Esophagus squamous epithelium (tissue), 5 donors: ENCODE measurements at places on chromosomes 6 and 20. TPM values are rescaled to one million over a fixed set of nuclear protein-coding genes. Genes with fewer than 3 reads are reported as not detected.

GRCh38 chr6:50276771-50277261 lies 227.1 kb upstream of the DEFB112 start:
- H3K27me3 ChIP-seq: no peaks in the 10 kb centered on the region
- H3K4me3 ChIP-seq: no peak overlapping the region
- no peaks in the 10 kb centered on the region for H3K4me1 ChIP-seq
- no peak overlapping the region for H3K27ac ChIP-seq
- no peak for DNase-seq

DNA sequence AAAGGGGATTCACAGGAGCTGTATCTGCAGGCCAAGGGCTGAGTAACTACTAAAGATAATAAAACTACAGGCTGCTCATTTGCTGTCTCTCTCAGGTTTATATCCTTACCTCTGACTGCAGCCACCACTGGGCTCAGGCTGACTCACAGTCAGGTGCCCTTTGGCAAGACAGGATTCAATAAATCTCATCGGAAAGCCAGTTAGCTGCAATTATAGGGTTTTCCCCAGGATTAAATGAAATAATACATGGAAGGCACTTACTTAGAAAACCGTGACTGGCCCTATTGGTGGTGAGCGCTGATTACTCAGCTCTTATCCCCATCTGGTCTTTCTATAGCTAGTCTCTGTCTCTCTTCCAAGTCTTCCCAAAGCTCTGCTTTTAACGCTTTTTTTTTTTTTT lies 26.4 kb downstream of the RMND1 start:
- H3K4me1 ChIP-seq: no peaks in the 10 kb centered on the region
- no peaks in the 10 kb centered on the region for H3K36me3 ChIP-seq
- no peak overlapping the region for H3K27ac ChIP-seq

DNA sequence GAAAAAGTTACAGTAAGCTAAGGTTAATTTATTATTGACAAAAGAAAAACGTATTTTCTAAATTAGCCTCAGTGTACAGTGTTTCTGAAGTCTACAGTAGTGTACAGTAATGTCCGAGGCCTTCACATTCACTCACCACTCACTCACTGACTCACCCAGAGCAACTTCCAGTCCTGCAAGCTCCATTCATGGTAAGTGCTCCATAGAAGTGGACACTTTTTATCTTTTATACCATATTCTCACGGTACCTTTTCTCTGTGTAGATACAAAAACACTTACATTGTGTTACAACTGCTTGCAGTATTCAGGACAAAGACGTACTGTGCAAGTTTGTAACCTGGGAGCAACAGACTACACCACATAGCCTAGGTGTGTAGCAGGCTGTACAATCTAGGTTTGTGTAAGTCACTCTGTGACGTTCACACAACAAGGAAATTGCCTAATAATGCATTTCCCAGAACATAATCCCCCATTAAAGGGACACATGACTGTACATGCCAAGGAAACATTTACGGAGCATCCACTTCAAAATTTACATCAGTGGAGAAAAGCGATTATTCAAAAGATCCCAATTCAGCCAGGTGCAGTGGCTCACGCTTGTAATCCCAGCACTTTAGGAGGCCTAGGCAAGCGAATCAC lies 133.4 kb downstream of the BANF2 start:
- H3K27me3 ChIP-seq: no peaks in the 10 kb centered on the region
- DNase-seq: no peak
- H3K4me1 ChIP-seq: no peaks in the 10 kb centered on the region
- no peak overlapping the region for H3K27ac ChIP-seq
- H3K36me3 ChIP-seq: no peaks in the 10 kb centered on the region

DNA sequence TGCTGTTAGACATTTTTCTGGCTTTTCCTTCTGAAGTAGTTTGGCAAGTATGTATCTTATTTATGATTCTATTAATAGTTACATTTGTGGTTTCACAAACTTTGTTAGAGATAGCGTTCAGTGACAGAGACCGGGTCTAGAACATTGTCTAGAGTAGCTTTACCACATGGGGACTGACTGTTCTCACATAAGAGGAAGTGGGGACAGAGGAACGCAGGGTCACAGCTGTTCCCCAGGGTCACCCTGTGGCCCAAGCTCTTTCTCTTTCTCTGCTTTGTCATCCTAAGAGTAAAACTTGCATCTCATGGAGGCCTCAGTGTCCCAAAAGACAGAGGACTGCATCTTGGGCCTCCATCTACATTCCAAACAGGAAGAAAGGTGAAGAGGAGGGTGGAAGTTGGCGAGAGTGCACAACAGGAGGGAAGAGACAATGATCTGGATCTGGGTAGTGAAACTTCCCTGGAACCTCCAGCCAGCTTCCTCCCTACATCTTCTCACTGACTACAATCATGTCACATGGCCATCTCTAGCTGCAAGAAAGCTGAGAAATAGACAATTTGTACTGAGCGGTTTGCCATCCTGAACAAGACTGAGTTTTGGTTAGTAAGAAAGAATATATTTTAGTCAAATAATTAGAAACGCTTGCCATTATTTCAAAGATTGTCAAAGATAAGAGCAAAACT lies 645.8 kb upstream of the ARID1B start:
- no peak overlapping the region for H3K4me3 ChIP-seq
- H3K27ac ChIP-seq: no peak overlapping the region
- no peak for DNase-seq
- no peaks in the 10 kb centered on the region for H3K36me3 ChIP-seq

- no peak for DNase-seq
- H3K27me3 ChIP-seq: no peaks in the 10 kb centered on the region
- H3K27ac ChIP-seq: no peak overlapping the region
Measured at GRCh38 chr20:38301309-38301708, 2.6 kb upstream of the BPI start.

DNA sequence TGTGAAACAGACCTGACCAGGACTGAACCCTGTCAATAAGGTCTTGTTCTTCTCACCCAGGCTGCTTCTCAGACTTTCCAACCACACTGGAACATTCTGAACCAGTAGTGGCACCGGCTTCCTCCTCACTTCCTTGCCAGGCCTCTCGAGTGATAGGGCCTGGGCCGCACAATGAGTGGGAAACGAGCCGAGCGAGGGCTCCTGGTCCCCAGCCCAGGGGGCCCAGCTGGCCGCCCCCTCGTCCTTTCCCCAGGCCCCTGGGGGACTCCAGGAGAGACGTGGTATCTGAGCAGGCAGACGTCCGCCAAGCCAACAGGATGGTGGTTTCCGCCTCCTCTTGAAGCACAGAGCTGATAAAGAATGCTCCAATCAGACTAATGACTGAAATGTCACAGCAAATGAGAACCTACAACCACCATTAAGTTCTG lies 117.9 kb downstream of the GMDS start:
- DNase-seq: no peak
- peaks cover 3% of the 10 kb centered on the region for H3K36me3 ChIP-seq
- H3K27ac ChIP-seq: no peak overlapping the region
- no peaks in the 10 kb centered on the region for H3K27me3 ChIP-seq
- no peaks in the 10 kb centered on the region for H3K4me1 ChIP-seq

- H3K36me3 ChIP-seq: no peaks in the 10 kb centered on the region
- no peak overlapping the region for H3K27ac ChIP-seq
- no peak overlapping the region for H3K4me3 ChIP-seq
- no peak for DNase-seq
Measured at GRCh38 chr6:137070303-137070702, 25.5 kb upstream of the IL20RA start.

GRCh38 chr20:5465604-5465927 lies 148.8 kb upstream of the PROKR2 start:
- H3K27me3 ChIP-seq: no peaks in the 10 kb centered on the region
- H3K4me1 ChIP-seq: no peaks in the 10 kb centered on the region
- no peak overlapping the region for H3K27ac ChIP-seq
- H3K4me3 ChIP-seq: no peak overlapping the region

GRCh38 chr6:32659856-32660595 lies 6.4 kb downstream of the HLA-DQB1 start:
- no peaks in the 10 kb centered on the region for H3K36me3 ChIP-seq
- no peak for DNase-seq
- H3K27me3 ChIP-seq: no peaks in the 10 kb centered on the region
- H3K27ac ChIP-seq: no peak overlapping the region

GRCh38 chr6:156933201-156934068 lies 156.3 kb downstream of the ARID1B start:
- H3K27me3 ChIP-seq: no peaks in the 10 kb centered on the region
- no peaks in the 10 kb centered on the region for H3K36me3 ChIP-seq
- peak overlapping the region; percentile 39 for H3K27ac ChIP-seq
- DNase-seq: no peak
- H3K4me1 ChIP-seq: peaks cover 17% of the 10 kb centered on the region
- H3K4me3 ChIP-seq: no peak overlapping the region

GRCh38 chr20:50242863-50243609 lies 52.4 kb downstream of the CEBPB start:
- H3K4me1 ChIP-seq: peaks cover 34% of the 10 kb centered on the region
- H3K4me3 ChIP-seq: no peak overlapping the region
- no peaks in the 10 kb centered on the region for H3K27me3 ChIP-seq
- no peak for DNase-seq
- no peaks in the 10 kb centered on the region for H3K36me3 ChIP-seq

DNA sequence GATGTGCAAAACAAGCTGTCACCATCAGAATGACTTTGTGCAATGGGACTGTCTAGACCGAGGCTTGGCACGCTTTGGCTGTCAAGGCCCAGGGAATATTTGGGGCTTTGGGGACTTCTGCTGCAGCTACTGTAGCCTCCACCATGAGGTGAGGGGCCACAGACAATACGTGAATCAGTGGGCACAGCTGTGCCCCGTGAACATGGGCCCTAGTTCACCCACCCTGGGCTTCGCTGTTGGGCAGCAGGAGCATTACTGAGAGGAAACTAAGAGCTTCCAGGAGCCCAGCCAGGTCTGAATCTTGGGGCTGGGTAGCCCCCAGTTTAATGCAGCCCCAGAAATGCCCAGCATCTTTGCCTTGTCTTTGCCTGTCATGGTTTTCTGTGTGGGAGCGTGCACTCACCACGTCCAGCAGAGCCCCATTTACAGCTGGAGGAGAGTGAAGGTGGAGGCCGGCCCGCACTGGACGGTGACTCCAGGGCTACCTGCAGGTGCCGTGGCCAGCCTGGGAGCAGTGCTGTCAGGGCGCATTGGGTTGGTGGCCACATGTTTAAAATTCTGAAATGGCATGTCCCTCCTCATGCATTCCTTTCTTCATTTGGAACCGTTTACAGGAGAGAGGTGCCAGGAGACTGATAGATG lies 34.7 kb downstream of the DUSP22 start:
- H3K27ac ChIP-seq: no peak overlapping the region
- no peak for DNase-seq
- H3K27me3 ChIP-seq: no peaks in the 10 kb centered on the region
- no peaks in the 10 kb centered on the region for H3K36me3 ChIP-seq

DNA sequence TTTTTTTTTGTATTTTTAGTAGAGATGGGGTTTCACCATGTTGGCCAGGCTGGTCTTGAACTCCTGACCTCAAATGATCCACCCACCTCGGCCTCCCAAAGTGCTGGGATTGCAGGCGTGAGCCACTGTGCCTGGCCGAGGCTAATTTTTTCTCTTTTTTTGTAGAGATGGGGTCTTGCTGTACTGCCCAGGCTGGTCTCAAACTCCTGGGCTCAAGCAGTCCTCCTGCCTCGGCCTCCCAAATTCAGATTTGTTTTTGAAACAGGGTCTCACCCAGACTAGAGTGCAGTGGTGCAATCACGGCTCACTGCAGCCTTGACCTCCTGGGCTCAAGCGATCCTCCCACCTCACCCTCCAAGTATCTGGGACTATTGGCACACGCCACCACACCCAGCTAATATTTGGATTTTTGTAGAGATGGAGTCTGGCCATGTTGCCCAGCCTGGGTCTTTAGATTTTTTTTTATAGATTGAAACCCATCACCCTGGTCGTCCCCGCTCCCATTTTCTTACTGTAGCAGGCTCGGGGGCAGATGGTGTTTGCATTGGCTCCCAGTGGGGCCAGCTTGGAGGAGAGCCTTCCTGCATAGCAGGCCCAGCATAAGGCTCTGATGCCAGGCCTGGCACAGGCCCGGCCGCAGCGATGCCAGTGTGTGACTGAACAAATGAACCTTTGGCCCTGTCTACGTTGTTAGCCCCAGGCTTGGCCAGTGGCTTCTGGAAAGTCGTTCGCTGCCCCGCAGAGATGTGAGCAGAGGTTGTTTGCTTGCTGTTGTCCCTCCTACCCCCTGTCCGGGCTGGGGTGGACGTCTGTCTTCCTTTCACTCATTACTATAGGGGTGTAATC lies 4.3 kb upstream of the MTG2 start:
- peaks cover 2% of the 10 kb centered on the region for H3K36me3 ChIP-seq
- no peak overlapping the region for H3K27ac ChIP-seq
- no peak for DNase-seq
- H3K27me3 ChIP-seq: no peaks in the 10 kb centered on the region
- H3K4me3 ChIP-seq: no peak overlapping the region

DNA sequence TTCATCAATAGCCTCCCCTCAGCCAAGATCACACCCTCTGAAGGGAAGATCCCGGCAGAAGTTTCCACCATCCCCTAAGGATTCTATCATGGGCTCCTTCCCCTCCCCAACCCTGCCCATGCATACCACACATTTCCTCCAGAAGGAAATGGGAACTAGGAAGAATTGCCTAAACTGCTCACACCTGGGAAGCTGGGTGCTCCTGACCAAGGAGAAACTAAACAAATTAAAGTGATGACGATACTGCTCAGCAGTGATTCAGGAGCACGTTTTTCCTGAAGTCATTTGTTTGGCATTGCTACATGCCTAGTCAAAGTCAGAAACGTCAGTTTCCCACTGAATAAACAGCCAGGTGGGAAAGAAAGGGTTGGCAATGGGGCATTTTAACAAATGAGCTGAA lies 136.1 kb upstream of the CDYL start:
- no peak overlapping the region for H3K4me3 ChIP-seq
- DNase-seq: no peak
- no peaks in the 10 kb centered on the region for H3K27me3 ChIP-seq
- H3K36me3 ChIP-seq: no peaks in the 10 kb centered on the region
- no peak overlapping the region for H3K27ac ChIP-seq
- H3K4me1 ChIP-seq: peaks cover 24% of the 10 kb centered on the region

- H3K27me3 ChIP-seq: no peaks in the 10 kb centered on the region
- no peaks in the 10 kb centered on the region for H3K36me3 ChIP-seq
- H3K4me3 ChIP-seq: no peak overlapping the region
- no peak for DNase-seq
- peaks cover 4% of the 10 kb centered on the region for H3K4me1 ChIP-seq
Measured at GRCh38 chr6:133743621-133744020, 145.3 kb upstream of the TCF21 start.

- H3K27me3 ChIP-seq: no peaks in the 10 kb centered on the region
- no peak for DNase-seq
- no peak overlapping the region for H3K4me3 ChIP-seq
Measured at GRCh38 chr6:4169028-4169789, 33.8 kb upstream of the ECI2 start.

GRCh38 chr6:57301757-57302156 lies 15.7 kb upstream of the PRIM2 start:
- no peaks in the 10 kb centered on the region for H3K4me1 ChIP-seq
- no peak for DNase-seq
- no peak overlapping the region for H3K4me3 ChIP-seq
- H3K27ac ChIP-seq: peak overlapping the region; percentile 53

GRCh38 chr6:148502083-148502772 lies 159.6 kb downstream of the SASH1 start:
- H3K4me3 ChIP-seq: no peak overlapping the region
- no peaks in the 10 kb centered on the region for H3K27me3 ChIP-seq
- no peaks in the 10 kb centered on the region for H3K36me3 ChIP-seq
- H3K27ac ChIP-seq: peak overlapping the region; percentile 63
- DNase-seq: no peak

Gene MUC22
- total RNA-seq: 9.1 TPM

Gene SGK2
- total RNA-seq: 3.6 TPM

Gene KIF25
- total RNA-seq: not detected

Gene PNPLA1
- not detected for total RNA-seq

Gene CYP21A2
- total RNA-seq: not detected

Gene CRISP2
- not detected for total RNA-seq

Gene BAK1
- 14.3 TPM for total RNA-seq

Gene FOXO3
- total RNA-seq: 30.3 TPM

Gene EEF1A2
- total RNA-seq: 3.1 TPM

Gene ANKEF1
- total RNA-seq: 4.6 TPM

Gene TRMT11
- total RNA-seq: 7.8 TPM

Gene POPDC3
- total RNA-seq: 0.38 TPM

Gene RHAG
- total RNA-seq: not detected
